ENCODE measurements at places on chromosomes 5 and 9. TPM values are rescaled to one million over a fixed set of nuclear protein-coding genes. Genes with fewer than 3 reads are reported as not detected.

The SPAG8 gene
- 1.2 TPM for total RNA-seq

The SPDL1 gene
- total RNA-seq, result 11.8 TPM

The RNF44 gene
- total RNA-seq, result 0.57 TPM

The BHMT2 gene
- total RNA-seq, result 3.4 TPM

The WDR31 gene
- 1.8 TPM for total RNA-seq

The FOXD4 gene
- 0.28 TPM for total RNA-seq

The RAB3C gene
- under 0.01 TPM for total RNA-seq

The CCL27 gene
- total RNA-seq, result not detected

The SPATA31A5 gene
- not detected for total RNA-seq

The ERCC6L2 gene
- 81.1 TPM for total RNA-seq

The UIMC1 gene
- total RNA-seq, result 24.3 TPM

The TAF11L3 gene
- not detected for total RNA-seq

The FSTL4 gene
- total RNA-seq, result 0.09 TPM

The OBP2B gene
- not detected for total RNA-seq

The JMY gene
- total RNA-seq, result 15.6 TPM

The F2RL2 gene
- 5.4 TPM for total RNA-seq

The RAD23B gene
- total RNA-seq, result 87.2 TPM

The PCDHGA11 gene
- total RNA-seq, result 6.4 TPM

The MARVELD2 gene
- 0.14 TPM for total RNA-seq

The SOHLH1 gene
- total RNA-seq, result not detected

The GTF3C4 gene
- 8.8 TPM for total RNA-seq

The LAMC3 gene
- 0.28 TPM for total RNA-seq

The NR2F1 gene
- 49.5 TPM for total RNA-seq

The CCL28 gene
- total RNA-seq, result 0.43 TPM

The WDR38 gene
- total RNA-seq, result not detected

The RAD50 gene
- 26.5 TPM for total RNA-seq

The CER1 gene
- not detected for total RNA-seq

The NAIF1 gene
- 13.0 TPM for total RNA-seq

All from smooth muscle cell of bladder (primary cell).